ENCODE measurements at places on chromosomes 3 and 15. TPM values are rescaled to one million over a fixed set of nuclear protein-coding genes. Genes with fewer than 3 reads are reported as not detected.
A peak's percentile ranks its signal among the peaks of the same experiment; 100 is the strongest.

The XIRP1 gene
- not detected for total RNA-seq

The NME9 gene
- total RNA-seq: not detected

The PAK6 gene
- 7.4 TPM for total RNA-seq

GRCh38 chr3:138767498-138768104 is 67.1 kb downstream of the PIK3CB start:
- no peak for DNase-seq
- no peak overlapping the region for H3K27ac ChIP-seq
- no peaks in the 10 kb centered on the region for H3K27me3 ChIP-seq

- peaks cover 6% of the 10 kb centered on the region for H3K36me3 ChIP-seq
- DNase-seq: no peak
- H3K27me3 ChIP-seq: 0 out of 2 replicates have a peak, but pooled peaks cover 1% of the 10 kb centered on the region
- 0 out of 2 replicates have a peak, but pooled peaks cover 2% of the 10 kb centered on the region for H3K4me1 ChIP-seq
- no peak overlapping the region for H3K4me3 ChIP-seq
- no peak overlapping the region for H3K27ac ChIP-seq
Measured at GRCh38 chr15:76146812-76147211, 87.0 kb downstream of the TMEM266 start.

- no peak for DNase-seq
- H3K36me3 ChIP-seq: no peaks in the 10 kb centered on the region
- no peak overlapping the region for H3K4me3 ChIP-seq
- no peaks in the 10 kb centered on the region for H3K4me1 ChIP-seq
- H3K27ac ChIP-seq: no peak overlapping the region
- H3K27me3 ChIP-seq: no peaks in the 10 kb centered on the region
Measured at GRCh38 chr3:38853011-38853410, 37.0 kb upstream of the SCN10A start.

DNA sequence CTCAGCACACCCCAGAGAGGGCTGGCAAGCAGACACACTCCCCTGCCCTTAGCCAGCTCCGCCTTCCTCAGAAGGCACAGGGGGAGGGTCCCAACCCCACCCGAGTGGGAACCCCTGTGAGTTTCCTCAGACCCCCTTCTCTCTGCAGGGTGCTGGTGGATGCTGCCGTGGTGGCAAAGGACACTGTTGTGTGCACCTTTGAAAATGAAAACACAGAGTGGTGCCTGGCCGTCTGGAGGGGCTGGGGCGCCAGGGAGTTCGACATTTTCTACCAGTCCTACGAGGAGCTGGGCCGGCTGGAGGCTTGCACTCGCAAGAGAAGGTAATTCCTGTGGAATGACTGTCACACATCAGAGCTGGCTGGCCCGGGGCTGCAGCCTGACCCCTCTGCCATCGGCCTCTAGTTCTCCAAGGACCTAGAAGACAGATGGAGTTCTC is 149.4 kb downstream of the LRRK1 start:
- H3K27me3 ChIP-seq: no peaks in the 10 kb centered on the region
- peaks cover 20% of the 10 kb centered on the region for H3K4me1 ChIP-seq
- no peak overlapping the region for H3K4me3 ChIP-seq
- DNase-seq: no peak
- peaks cover 16% of the 10 kb centered on the region for H3K36me3 ChIP-seq
- H3K27ac ChIP-seq: peak overlapping the region; percentile 80
